Stimulated activated CD4-positive, alpha-beta T cell treated with anti-CD3 and anti-CD28 coated beads, Interleukin-2, amount 100 ng/mL, for 48 hours (primary cell): ENCODE measurements at places on chromosomes 7 and 10.

DNA sequence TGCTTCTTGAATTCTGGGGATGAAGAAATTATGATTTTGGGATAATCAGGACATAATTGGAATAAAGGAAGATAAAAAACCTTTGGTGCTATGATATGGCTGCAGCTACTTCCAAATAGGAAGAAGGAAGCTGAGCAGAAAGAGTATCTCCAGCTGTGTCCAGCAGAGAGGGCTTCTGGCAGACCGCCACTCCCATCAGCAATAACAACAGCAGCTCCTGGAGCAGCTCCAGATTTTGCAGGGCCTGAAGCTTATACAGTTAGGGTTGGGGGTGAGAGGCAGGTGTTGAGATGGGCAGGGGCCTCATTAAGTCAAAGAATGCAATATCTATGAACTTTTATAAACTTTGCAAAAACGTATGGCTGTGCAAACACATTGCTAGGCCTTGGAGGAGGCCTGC, 62.3 kb downstream of the C10orf120 start:
- no peak for DNase-seq

DNA sequence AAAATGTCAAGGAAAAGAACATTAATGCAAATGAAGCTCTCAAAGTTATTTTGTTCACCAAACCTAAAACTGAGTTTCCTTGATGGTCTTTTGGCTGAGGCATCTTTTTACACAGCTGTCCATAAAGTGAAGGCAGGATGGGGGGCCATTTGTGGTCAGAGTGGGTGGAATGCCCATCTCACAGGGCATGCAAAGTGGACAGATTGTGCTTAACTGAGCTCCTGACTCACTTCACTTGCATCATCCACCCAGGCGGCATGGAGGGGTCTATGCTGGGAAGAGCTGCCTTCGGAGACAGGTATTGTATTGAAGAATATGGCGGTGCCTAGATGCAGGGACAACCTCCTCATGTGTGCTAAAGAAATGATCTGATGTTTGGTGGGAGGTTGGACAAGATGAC, 905.3 kb downstream of the KCNMA1 start:
- DNase-seq = no peak

DNA sequence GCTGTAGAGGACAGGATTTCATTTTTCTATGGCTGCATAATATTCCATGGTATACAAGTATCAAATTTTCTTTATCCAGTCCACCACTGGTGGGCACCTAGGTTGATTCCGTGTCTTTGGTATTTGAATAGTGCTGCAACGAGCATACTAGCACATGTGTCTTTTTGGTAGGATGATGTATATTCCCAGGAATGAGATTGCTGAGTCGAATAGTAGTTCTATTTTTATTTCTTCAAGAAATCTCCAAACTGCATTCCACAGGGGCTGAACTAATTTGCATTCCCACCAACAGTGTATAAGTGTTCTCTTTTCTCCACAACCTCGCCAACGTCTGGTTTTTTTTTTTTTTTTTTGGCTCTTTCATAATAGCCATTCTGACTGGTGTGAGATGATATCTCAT, 550.0 kb downstream of the REEP3 start:
- no peak for DNase-seq

DNA sequence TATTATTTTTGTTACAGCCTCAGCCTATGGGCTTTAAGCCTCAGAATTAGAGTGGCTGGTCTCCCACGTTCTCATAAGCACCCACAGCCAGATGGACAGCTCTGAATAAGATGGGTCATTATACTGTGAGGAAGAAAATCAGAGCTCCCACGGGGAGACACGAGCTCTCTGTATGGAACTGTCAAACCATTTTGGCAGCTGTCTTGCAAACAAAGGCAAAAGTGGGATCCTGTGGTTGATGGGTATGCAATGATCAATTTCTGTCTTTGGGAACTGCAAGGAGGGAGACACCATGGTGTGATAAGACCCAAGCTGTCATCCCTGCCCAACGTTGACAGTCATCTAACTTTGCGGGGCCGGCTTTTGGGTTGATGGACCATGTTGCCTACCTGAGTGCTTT, 614.3 kb downstream of the TYW1 start:
- DNase-seq = no peak

GRCh38 chr10:33157103-33157502, 177.4 kb downstream of the NRP1 start:
- DNase-seq = no peak

DNA sequence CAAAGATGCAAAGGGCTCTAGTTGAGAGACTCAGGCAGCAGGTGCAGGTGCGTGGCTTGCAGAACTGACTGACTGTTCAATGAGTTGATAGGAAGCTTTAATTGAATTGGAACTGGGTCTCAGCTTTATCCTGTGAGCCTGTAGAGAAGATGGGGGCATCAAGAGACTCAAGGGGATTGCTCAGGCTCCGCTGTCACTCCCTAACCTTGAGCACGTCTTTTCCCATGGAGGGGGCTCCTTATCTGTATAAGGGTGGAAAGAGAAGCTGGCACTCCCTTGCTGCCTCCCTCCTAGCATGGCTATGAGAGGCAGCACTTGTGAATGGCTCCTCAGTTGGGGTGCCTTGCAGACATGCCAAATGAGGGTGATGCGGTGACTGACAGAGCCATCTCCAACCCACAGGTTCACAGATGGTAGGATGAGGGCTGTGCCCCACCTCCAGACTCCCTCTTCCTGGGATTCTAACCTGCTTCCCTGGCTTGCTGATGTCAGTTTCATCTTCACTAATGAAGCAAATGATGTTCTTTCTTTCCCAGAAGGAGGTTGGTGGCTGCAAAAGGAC, 12.4 kb upstream of the PLEKHA1 start:
- DNase-seq = no peak

GRCh38 chr10:15426115-15426514, 55.0 kb upstream of the FAM171A1 start:
- no peak for DNase-seq

GRCh38 chr7:157117796-157118195, 20.9 kb upstream of the UBE3C start:
- DNase-seq = no peak

- no peak for DNase-seq
Observed at GRCh38 chr10:132400547-132401151, 3.6 kb downstream of the PWWP2B start.
